ENCODE measurements at places on chromosomes 3 and 15.
A peak's percentile ranks its signal among the peaks of the same experiment; 100 is the strongest.

- no peak for DNase-seq
These were observed 191.3 kb downstream of the SHOX2 start for GRCh38 chr3:157914882-157915281.

DNA sequence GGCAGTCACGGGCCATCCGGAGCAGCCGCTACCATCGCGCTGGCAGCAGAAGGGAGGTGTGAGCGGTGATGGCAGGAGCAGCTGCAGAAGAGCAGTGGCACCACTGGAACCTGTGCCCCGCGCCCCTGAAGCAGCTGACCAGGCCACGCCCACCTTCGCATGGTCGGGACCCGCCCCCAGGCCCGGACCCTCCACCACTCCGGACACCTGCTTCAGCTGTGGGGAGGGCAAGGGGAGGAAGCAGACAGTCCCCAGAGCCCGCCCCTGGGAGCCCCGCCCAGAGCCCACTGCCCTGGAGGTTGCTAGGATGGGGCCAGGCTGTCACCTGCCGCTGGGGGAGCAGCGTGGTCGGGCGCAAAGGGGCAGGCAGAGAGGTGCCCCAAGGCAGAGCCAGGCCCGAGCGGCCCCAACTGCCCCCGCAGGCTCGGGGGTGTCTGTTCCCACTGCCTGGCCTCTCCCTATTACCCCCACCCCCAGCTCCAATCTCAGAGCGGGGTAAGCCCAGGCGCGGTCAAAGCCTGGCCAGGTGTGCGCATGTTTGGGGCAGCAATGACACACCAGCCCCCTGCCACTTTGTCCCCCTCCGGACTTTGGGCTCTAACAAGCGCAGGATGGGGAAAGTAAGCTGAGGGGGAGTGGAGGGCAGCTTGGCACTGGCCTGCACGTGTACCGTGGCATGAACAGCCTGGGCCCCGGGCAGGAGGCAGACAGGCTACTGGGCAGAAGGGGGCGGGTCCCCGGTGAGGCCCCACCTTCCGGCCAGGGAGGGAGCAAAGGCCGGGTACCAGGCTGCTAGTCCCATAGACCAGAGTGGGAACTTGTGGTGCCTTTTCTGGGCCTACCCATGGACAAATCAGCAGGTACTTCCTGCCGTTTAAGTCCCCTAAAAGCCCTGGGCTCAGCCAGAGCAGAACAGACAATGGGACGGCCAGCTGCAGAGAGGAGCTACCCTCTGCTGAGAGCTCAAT, 8.7 kb downstream of the SPCS1 start:
- DNase-seq, result no peak

- no peak for DNase-seq
These were observed 209.3 kb upstream of the ROPN1 start for GRCh38 chr3:124201226-124201625.

DNA sequence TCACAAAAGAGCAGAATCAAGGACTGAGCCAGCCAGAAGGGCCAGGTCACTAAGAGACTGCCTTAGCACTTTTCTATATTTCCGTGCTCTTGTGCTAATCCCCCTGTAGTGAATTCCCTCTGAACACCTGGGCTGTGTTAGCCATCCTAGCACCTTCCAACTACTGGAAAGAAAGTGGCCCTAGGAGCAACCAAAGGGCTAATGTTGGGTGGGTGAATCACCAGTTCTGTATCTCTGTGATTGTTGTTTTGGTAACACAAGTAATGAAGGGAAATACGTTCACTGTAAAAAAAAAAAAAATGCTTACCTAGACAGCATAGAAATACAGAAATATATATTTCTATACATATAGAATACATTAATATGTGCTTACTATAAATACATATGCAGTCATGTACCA, 43.9 kb downstream of the PXYLP1 start:
- DNase-seq, result no peak

DNA sequence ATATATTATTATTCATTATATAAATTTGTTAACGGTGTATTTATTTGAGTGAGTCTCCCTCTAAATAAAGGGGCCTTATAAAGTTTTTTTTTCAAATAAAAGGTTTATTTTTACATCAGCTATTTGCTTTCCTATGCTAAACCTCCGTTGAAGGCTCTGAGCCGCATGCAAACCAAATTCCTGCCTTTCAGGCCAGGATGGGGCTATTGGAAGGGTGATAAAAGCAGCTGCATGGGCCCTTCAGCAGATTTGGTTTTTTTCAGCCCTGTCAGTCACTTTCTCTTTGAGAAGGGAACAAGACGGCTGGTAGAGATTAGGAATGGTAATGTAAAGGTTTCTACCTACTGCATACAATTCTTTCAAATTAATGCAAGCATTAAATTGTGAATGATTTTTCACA, 244.2 kb downstream of the WNT5A start:
- no peak for DNase-seq

- peak; percentile 45 for DNase-seq
These were observed 15.6 kb downstream of the CPA3 start for GRCh38 chr3:148880681-148881080.

- DNase-seq, result no peak
These were observed 17.0 kb downstream of the TOPBP1 start for GRCh38 chr3:133644768-133645167.

DNA sequence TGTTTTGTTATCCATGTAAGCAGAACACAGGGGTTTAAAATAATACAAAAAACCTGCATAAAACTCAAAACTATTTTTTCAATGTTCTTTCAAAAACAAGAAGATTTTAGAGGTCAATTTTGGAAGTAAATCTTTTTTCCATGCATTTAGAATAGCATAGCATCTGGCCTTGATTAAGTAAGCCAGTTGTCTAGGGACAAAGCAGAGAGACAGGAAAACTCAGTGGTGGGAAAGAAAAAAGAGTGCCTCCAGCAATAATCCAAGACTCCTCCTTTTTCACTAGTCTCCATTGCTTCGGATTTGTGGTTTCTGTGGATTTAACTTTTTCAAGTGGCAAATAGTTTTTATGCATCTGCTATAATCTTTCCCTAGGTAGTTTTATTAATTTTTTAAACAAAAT, 88.9 kb downstream of the SUCNR1 start:
- DNase-seq, result no peak

DNA sequence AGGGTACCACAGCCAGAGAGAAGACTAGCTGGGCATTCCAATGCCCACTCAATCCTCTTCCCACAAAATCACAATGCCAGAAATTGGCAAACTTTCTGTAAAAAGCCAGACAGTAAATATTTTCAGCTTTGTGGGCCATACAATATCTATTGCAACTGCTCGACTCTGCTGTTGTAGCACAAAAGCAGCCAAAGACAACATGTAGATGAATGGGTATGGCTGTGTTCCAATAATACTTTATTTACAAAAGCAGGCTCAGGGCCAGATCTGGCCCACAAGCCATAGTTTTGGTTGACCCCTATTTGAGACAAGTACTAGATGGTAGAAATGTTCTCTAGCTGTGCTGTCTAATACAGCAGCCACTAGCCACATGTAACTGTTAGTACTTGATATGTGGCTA, 330.9 kb downstream of the ERC2 start:
- DNase-seq, result no peak

DNA sequence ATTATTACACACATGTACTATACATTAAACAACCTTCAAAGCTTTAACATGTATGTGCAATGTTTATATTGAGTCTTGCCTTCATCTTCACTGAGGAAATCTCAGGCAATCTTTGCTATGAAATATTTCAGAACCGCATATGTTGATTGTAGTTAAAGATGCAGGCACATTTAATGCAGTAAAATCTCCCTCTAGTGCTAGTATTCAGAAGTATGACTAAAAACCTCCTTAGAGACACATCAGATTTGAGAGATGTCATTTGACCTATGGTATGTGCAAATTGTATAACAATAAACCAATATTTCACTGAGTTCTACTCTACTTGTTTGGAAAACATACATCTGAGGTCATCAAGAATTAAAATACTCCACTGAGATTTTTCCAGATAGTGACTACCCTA, 123.8 kb upstream of the C15orf61 start:
- no peak for DNase-seq

- peak; percentile 81 for DNase-seq
These were observed 26.4 kb downstream of the STOML1 start for GRCh38 chr15:73965758-73966113.

GRCh38 chr3:149536429-149536828, 61.9 kb downstream of the TM4SF4 start:
- no peak for DNase-seq

- DNase-seq, result no peak
These were observed 85.2 kb upstream of the PPIB start for GRCh38 chr15:64247906-64248541.

DNA sequence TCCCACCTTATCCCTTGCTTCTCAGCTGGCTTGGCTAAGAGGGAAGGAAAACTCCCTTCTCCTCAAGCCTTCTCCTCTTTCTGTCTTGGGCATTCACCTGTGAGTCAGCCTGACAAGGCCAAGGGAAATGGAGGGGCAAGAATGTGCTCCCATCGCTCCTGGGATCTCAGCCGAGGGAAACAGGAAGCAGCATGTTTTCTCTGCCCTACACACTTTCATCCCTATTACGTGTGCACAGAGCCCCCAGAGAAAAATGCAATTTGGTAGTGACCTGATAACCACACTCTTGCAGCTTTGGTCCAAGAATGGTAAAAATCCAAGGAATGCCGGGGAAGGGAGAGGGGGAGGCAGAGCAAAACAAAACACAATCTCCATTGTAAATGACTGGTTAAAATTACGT, 32.9 kb upstream of the MTMR10 start:
- no peak for DNase-seq

GRCh38 chr3:172138792-172139507, 99.6 kb downstream of the FNDC3B start:
- DNase-seq, result no peak

DNA sequence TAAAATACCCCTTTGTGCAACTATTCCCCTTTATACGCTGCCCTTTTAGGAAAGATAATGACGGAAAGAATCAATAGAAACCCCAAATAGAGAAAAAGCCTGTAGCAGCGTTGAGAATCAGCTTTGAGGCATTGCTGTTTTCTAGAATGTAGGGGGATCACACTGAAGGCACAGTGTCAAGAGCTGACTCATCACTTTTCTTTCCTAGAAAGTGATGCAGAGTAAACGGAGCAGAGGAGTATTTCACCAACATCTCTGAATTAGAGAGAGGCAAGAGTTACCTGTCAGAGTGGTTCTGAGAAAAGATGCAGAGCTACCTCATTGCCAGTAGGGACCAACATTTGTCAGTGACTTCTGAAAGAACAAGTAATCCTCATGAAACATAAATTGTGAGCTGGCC, 269.8 kb upstream of the TMC3 start:
- no peak for DNase-seq

DNA sequence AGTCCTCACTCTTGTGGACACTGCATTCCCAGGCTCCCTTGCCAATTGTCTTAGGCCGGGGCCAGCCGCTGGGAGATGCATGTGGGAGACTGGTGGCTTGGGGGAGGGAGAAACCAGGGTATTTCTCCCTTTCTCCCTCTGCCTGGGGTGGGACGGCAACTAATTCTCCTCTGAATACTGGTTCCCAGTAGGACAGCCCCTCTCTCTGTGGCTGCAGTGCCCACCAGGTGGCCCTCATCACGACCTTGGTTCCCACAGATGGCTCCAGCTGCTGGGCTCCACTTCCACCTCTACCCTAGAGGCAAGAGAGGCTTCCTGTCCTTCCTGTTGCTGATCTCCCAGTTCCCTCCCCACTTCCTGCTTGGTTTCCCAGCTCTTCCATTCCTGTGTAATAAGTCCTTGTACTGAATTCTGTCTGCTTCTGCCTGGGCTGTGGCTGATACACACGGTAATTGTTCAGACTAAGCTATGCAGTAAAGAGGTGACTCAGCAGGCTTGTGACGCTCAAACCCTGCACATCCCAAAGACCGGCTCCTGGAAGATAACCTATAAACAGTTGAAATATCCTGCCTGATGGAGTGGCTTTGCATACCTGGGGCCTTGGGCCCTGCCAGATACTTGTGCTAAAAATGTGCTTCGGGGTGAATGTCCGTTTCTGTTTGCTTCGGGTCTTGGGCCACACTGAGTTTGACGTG, 20.4 kb upstream of the COPG1 start:
- no peak for DNase-seq

DNA sequence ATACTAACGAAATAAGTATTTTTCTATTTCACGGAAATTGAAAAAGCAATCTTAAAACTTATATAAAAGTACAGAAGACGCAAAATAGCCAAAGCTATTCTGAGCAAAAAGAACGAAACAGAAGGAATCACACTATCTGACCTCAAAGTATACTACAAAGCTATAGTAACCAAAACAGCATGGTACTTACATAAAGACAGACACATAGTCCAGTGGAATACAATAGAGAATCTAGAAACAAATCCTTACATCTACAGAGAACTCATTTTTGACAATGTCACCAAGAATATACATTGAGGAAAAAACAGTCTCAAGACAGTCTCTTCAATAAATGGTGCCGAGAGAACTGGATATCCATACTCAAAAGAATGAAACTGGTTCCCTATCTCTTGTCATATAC, 246.0 kb downstream of the ISL2 start:
- DNase-seq, result no peak

DNA sequence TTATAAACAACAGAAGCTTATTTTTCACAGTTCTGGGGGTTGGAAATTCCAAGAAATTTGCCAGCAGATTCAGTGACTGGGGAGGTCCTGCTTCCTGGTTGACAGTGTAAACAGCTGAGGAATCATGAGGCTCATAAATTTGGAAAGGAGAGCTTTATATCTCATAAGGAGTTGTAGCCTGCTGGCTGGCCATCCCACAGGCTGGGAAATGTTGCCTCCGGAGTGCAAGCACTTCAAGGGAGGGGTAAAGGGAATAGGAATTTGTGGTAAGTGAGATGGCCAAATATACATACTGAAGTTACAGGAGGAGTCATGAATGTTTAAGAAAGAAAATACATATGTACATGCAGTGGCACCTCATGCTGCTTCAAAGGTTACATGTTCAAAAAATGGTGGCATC, 217.2 kb upstream of the CBLB start:
- no peak for DNase-seq

- peak; percentile 88 for DNase-seq
These were observed 70.0 kb upstream of the KLF13 start for GRCh38 chr15:31256378-31257265.

- DNase-seq, result no peak
These were observed 224.1 kb upstream of the FEZF2 start for GRCh38 chr3:62597491-62597890.

All from MM.1S (cell line).